ENCODE measurements at places on chromosomes 2 and 18.
A peak's percentile ranks its signal among the peaks of the same experiment; 100 is the strongest.

DNA sequence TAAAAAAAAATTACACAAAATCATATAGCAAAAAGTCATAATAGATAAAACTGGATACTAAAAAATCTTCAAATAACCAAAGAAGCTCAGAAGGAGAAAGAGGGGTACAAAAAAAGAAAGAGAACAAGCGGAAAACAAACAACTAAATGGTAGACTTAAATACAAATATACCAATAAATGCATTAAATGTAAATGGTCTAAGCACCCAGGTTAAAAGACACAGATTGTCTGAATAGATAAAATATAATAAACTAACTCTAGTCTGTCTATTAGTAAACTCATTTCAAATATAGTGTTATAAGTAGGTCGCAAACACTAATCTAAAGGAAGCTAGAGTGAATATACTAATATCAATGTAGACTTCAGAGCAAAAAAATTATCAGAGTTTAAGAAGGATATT is 357.4 kb downstream of the METTL4 start:
- no peak for DNase-seq

DNA sequence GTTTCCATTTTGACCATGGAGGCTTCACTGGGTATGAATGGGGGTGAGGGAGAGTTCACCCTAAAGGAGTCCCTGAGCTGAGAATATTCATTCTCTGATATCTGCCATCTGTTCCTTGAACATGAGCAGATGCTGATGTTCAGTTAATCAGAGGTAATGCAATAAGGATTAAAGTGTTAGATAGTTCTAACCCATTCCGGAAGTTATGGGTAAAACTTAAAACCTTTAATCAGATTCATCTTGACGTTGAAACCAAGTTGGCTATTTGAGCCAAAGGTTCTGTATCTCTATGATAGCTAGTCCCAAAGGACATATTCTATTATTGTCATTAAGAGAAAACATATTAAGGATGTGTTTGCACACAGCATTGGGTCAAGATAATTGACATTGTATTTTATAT is 268.9 kb downstream of the PLCL1 start:
- DNase-seq = no peak

DNA sequence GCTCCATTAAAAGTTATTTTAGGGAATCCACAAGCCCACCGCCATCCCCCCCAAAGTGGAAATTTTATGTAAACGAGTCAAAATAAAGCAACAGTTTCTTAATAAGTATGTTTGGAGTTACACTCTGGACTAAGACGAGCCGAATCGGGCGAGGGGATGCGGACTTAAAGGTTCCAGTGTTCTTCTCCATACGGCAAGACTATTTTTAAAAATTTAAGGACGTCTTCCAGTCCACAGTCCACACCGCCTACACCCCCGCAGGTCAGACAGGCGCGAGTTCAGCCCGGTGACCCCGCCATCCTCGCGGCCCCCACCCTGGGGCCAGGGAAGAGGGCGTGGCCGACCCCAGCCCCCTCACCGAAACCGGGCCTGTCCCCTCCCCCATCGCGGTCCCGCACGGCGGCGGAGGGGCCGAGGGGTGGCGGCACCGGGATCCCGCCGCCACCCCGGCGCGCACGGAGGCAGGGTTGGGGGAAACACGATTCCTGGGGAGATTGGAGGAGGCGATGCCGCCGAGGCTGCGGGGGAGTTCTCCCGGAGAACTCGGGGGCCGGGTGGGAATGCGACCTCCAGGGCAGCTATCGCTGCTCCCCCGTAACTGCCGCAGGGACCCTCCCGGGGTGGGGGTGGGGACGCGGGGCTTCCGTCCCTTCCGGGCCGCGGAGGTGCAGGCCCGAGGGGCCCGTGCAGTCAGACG is 24.5 kb upstream of the SMAD7 start:
- no peak for DNase-seq

DNA sequence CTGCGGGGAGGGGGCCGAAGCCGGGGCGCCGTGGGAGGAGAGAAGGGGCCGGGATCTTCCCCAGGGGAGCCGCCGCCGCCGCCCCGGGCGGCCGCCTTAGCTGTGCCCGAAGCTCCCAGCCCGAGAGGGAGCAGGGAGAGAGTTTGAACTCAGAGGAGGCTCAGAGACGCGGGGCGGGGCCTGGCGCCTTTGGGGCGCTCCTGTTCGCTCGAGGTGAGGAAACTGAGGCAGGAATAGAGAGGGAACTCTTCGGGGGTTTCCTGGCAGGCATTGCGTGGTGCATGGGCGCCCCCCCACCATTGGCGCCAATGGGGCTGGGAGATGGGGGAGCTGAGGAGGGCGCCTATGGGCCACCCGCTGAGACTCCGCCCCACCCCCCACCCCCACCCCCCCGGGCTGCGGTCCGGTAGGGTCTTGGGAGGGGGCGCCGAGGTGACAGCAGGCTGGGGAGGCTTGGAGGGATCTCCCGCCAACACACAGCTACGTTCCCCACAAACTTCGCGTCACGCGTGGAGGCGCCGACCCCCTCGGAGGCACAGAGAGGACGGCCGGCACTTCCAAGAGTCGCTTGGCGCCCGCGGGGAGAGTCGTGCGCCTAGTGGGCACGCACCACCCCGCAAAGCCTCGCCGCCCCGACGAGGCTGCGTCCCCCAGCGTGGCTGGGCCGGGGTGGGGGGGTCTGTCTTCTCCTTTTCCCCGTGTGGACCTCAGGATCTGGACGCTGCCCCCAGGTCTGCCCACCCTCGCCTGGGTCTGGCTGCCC is 680 bp downstream of the CTDSP1 start:
- DNase-seq = peak; percentile 58

DNA sequence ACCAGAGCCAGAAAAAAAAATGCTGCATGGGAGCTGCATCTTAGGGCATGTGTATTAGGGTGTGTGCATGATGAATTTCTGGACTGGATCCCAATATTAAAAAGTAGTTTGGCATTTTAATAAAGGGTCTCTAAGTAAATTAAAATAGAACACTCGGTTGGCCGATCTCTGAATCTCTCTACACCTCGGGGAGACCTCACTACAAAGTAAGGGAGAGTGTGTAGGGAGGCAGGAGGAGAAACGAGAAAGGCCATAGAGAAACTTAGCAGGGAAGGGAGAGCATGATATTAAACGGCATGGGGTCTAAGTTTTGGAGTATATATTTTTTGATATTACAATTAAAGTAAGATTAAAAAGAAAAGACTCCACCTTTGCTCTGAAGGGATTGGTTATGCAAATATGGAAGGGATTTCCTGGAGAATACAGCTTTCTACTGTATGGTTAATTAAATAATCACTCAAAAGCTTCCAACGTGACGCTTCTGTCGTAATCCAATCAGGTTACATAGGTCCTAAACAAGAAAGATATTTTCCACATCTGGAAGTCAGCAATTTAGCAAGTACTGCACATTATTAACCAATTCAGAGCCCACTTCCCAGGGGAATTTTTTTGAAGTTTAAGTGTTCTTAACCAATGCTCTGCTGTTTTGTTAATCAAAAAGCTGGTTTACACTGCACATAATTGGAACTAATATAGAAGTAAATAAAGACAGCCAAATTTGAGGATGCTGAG is 1.0 kb upstream of the ZEB2 start:
- no peak for DNase-seq

GRCh38 chr2:215705281-215705680 is 269.4 kb upstream of the FN1 start:
- DNase-seq = no peak

DNA sequence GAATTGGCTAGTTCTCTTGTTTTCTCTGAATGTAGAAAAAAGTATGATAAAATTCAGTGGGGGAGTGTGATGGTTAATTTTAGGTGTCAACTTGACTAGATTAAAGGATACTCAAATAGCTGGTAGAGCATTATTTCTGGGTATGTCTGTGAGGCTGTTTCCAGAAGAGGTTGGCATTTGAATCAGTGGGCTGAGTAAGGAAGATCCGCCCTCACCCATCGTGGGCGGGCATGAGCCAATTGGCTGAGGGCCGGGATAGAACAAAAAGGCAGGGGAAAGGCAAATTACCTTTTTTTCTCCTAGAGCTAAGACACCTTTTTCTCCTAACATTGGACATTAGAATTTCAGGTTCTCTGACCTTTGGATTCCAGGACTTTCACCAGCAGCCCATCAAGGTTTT is 667.6 kb upstream of the SLC8A1 start:
- DNase-seq = no peak

- DNase-seq = no peak
Measured at GRCh38 chr18:55768255-55768654, 180.3 kb upstream of the TCF4 start.
